Cortex of kidney (tissue), 1 donor: ENCODE measurements at places on chromosomes 16 and 17.

- no peak for DNase-seq
These were observed 9.5 kb upstream of the TMEM101 start for GRCh38 chr17:44024271-44024663.

GRCh38 chr17:79433379-79433778 is 177.5 kb downstream of the RBFOX3 start:
- no peak for DNase-seq

GRCh38 chr17:61996916-61997605 is 68.0 kb downstream of the MED13 start:
- DNase-seq, result no peak

DNA sequence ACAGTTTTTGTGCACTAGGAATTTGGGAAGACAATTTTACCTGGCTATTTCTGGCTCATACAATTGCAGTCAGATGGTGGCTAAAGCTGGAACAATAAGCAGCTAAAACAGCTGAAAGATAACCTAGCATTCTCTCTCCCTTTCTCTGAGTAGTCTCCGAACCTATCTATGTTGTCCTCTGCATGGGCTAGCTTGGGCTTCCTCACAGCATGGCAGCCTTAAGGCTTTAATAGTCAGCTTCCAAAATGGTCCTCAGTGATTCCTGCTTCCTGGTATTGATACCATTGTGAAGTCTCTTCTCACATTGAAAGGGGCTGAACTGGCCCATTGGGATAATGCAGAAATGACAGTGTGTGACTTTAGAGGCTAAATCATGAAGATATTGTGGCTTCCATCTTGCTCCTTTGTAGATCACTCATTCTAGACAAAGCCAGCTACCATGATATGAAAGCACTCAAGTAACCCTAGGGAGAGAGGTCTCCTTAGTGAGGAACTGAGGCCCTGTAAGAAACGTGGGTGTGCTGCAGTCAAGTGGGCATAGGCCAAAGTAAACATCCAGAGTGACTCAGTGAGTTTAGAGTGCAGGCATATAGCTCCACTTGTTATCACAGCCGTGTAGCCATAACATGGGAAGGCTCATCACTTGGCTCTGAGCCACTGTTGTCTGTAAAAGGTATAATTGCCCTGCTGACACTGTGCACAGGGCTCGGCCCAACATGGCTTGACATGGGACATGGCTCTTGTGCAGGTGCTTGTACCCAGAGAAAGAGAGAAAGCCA is 5.5 kb upstream of the VKORC1 start:
- no peak for DNase-seq

- DNase-seq, result no peak
These were observed 5.3 kb upstream of the RPRML start for GRCh38 chr17:46984341-46984740.

DNA sequence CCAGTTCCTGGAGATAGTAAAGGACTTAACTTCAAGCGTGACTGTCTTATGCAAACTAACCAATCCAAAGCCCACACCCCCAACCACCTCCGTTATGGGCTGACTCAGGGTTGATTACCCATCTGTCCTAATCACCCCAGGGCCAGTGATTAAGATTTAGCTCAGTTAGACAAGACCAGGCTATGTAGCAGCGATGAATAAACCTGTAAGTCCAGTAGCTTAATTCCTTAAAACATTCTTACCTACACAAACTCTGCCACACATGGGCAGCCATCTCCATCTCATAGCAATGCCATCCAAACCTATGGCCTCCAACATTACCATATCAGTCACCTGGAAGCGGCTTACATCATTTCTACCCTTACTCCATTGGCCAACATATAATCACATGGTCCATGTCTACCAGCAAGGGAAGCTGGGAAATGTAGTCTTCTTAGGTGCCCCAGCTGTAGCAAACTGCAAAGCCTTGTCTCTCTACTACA is 266.7 kb downstream of the SHISA9 start:
- DNase-seq, result no peak

- no peak for DNase-seq
These were observed 6.8 kb downstream of the ZNF267 start for GRCh38 chr16:31880322-31880979.
